ENCODE measurements at places on chromosomes 2 and 18.
A peak's percentile ranks its signal among the peaks of the same experiment; 100 is the strongest.

- no peak for DNase-seq
Measured at GRCh38 chr2:80499095-80499494, 194.5 kb upstream of the LRRTM1 start.

DNA sequence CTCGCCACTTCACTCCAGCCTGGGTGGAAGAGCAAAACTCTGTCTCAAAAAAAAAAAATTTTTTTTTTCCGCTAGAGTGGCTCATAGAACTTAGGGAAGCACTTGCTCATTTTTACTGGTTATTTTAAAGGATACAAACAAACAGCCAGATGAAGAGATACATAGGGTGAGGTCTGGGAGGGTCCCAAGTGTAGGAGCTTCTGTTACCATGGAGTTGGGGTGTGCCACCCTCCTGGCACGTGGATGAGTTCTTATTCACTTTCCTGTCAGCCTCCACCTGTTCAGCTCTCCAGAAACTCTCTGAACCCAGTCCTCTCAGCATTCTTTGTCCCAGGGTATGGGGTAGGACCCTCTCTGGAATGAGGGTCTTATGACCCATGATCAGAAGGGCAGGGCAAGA, 4.9 kb upstream of the MAT2A start:
- no peak for DNase-seq

- no peak for DNase-seq
Measured at GRCh38 chr2:238251331-238251730, 11.5 kb upstream of the HES6 start.

DNA sequence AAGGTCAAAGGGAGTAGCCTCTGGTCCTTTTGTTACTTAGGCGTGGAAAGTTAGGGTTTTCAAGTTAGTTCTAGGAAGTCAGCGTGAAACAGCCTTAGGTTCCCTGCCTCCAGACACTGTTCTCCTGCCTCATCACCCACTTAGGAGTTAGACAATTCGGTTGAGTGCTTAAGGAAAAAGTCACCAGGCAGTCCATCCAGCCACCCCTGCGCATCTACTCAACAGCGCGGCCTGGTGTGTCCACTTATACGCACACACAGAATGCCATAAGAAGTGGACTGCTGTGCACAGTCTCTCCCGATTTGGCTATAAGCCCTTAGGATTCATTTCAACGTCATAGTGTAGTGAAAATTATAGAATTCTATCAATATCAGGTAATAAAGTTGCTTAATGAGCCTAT, 470.8 kb upstream of the TNP1 start:
- no peak for DNase-seq

- DNase-seq = no peak
Measured at GRCh38 chr2:178075006-178075326, 2.4 kb upstream of the PDE11A start.

DNA sequence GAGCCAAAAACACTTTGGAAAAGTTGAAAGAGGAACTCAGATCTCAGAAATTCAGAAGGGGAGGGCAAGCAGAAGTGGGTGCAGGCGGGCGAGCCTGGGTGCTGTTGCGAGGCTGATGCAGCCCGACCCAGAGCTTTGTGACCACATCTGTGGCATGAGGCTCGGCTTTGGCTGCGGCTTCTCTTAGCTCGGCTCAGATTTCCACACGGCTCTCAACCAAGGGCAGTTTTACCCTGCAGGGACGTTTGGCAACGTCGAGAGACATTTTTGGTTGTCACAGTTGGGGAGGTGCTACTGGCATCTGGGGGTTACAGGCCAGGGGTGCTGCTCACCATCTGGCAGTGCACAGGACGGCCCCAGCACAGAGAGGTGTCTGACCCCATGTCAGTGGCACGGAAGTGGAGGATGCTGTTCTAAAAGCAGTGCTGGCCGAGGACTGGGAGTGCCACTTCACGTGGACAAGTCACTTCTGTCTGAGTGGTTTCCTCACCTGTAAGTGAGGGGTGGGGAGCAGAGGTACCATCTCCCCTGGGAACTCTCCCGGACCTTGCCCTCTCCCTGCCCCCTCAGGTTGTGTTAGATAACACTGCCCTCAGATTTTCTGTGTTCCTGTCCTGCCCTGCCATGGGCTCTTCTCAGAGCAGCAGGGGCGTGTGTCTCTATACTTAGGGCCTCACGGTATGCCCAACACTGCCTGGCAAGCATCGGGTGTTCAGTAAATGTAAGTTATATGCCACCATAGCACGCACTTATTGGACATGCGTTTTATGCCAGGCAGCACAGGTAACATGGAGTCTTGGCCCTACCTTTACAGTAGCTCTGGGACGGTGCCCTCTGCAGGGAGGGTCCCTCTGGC, 48.7 kb upstream of the FAHD2A start:
- no peak for DNase-seq

DNA sequence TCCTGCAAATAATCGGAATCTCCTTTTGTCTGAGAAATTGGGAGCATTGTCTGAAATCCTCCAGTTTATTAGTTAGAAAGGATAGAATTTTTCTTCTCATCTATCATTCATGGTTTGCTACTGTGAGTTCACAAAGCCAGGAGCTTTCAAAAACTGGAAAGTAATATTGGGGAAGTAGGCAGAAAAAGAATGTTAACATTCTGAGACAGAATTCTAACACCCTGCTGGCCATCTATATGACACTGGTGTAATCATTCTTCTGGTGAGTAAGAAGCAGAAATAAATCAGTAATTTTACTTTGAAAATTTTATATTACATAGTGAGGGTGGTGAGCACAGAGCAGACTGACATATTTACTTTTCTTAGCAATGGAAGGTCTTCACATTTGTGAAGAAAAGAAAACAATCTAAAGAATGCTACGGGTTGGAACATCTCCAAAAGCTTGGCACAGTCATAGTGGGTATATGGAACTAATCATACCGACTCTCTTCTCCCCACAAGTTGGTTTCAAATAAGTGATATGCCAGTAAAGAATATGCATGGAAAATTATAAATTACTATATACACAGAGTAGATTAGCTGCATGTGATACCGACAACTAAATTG, 344.9 kb downstream of the LPIN1 start:
- no peak for DNase-seq

DNA sequence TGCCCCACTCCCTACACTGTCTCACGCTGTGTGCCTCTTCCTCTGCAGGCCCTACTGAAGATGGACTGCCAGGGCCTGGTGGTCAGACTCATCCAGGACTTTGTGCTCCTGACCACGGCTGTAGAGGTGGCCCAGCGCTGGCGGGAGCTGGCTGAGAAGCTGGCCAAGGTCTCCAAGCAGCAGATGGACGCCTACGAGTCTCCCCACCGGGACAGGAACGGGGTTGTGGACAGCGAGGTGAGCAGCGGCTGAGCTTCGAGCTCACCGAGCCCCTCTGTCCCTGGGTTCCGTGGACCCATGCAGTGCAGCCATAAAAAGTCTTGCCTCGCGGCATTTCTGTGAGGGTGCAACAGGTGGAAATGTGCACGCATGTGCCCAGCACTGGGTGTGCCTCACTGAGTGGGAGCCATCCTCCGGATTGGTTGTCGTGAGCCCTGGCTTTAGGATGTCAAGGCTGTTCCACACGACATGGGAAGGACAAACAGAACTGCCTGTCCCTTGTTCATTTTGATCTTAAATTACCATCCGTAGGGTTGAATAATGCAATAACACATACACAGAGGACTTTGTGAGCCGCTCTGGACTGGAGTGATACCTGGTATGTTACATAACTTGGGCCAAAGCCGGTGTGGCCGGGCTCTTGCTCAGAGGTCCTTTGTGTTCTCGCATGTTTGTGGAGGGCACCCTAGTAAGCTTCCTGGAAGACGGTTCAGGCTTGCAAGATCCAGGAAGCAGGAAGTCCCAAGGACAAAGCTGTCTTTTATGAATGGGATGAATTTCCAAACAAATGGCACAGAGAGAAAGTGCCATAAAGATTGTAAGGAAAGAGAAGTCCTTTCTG, 100.9 kb downstream of the SH3BP4 start:
- no peak for DNase-seq

DNA sequence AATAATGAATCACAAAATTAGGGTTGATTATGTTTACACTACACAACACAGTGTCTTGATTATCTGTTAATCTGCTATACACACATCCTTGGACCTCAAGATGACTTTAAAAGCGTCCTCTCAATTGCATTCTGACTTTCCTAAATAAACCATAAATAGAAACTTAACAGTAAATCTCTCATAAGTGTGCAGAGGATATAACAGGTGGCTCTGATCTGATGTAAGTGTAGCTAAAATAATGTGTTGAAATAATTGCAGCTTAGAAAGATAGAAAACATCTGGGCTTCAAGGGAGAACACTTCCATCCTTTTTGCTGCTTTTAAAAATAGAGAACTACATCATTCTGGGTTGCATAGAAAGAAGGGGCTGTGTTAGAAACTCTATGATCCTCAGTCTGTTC, 78.4 kb upstream of the EFEMP1 start:
- DNase-seq = no peak

DNA sequence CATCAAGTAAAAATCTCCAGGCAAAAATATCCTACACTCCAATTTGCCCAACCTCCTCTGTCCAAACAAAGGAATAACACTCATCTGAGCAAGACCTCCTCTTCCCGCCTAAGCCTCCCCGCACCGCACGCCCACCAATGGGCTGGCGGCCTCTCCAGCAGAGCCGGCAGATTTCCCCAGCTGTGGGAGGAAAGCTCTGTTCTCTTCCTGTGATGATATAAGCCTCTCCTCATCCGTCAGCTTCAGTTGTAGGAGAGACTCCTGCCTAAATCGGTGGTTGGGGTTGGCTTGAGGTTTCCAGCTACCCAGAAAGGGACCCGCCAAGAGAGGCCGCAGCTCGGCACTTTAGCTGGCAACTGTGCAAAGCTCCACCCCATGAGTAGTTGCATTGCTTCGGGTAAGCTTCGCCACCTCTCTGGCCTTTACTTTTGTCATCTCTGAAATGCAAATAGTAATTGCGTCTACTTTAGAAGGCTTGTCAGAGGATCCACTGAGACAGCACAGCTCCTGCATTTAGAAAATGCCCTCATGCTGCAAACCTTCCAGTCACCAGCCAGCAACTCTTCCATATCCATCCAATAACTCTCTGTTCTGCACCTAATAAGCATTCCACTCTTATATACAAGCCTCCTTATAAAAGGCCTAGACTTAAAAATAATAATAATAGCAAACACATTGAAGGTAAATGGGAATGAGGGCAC, 146.4 kb downstream of the MYT1L start:
- no peak for DNase-seq

- no peak for DNase-seq
Measured at GRCh38 chr2:17299891-17300540, 218.2 kb downstream of the RAD51AP2 start.

DNA sequence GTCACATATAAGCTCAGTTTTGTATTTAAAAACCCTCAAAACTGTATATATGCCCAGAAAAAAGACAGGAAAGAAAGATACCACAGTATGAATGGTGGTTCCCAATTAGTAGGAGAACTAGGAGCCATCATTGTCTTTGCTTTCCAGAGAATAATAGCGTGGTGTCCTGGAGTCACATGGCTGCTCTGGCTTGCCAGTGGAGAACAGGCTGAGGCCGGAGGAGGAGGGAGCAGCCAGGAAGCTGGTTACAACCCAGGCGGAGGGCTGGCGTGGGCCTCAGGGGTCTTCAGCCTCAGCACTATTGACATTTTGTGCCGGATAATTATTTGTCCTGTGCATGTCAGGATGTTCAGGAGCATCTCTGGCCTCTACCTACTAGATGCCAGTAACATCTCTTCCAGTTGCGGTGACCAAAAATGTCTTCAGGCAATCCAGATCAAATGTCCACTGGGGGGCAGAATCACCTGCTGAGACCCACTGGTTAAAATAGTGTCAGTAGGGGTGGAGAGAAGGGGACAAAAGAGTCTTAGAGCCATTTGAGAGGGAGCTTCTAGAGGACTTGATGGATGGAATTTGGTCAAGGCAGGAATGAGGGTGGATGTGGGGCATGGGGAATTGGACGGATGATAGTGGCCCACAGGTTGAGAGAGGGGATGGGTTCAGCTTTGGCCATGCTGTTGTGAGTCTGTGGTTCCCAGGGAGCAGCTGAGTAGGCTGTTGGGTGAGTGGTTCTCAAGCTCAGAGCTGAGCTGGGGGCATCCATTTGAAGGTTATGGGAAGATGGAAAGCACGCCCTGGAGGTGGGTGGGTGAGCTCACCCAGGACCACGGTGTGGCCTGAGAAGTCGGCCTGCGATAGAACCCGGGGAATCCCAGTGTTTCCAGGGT, 144.9 kb downstream of the AGAP1 start:
- no peak for DNase-seq

DNA sequence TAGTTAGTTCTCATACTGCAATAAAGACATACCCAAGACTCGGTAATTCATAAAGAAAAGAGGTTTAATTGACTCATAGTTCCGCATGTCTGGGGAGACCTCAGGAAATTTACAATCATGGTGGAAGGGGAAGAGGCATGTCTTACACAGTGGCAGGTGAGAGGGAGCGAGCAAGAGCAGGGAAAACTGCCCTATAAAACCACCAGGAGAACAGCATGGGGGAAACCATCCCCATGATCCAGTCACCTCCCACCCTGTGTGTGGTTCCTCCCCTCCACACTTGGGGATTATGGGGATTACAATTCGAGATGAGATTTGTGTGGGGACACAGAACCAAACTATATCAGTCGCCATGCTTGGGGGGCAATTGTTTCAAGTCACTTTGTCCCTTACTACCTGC, 1.1 kb upstream of the SSB start:
- DNase-seq = no peak

DNA sequence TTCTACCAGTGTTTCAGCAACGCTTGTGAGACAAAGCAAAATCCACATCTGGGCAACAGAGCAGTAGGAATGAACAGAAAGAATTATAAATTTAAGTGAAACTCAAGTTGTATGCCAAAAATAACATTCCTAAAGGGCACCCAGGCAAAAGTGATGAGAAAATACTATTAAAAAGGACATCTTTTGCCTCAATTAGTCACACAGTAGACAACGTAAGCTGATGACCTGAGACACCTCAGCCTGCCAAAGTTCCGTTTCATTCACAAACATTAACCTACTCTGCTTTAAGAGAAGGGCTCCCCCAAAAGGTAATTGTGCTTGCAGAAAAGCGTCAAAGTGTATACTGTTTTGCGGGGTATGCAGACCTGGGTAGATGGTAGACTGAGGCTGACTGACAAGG, 7.2 kb downstream of the HDLBP start:
- DNase-seq = no peak

DNA sequence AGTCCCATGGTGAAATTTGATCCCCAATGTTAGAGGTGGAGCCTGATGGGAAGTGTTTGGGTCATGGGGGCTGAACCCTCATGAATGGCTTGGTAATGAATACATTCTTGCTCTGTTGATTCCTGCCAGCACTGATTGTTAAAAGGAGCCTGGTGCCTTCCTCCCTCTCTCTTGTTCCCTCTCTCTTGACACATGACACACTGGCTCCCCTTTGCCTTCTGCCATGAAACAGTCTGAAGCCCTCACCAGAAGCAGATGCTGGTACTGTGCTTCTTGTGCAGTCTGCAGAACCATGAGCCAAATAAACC, 30.6 kb upstream of the EPC2 start:
- no peak for DNase-seq

- no peak for DNase-seq
Measured at GRCh38 chr2:5932556-5933469, 240.6 kb downstream of the SOX11 start.

GRCh38 chr2:70789304-70790135, 923 bp downstream of the FIGLA start:
- peak; percentile 62 for DNase-seq
